ENCODE measurements at places on chromosomes 16 and 17.

DNA sequence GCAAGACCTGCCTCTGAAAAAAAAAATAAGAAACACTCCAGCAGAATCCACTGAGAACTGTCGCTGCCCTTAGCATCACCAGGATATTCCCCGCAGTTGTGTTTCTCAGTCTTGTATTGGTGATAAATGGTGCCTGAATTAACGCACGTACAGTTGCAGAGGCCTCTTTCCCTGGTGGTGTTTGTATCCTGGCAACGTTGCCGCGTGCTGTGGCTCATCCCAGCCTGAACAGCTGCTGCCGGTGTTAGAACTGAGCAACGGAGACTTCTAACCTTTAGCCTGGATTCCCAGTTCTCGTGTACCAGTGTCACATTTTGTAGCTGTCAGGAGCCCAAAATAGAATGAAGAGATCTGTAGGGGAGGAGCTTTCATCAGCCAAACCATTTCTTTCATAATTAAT is 4.8 kb downstream of the MLYCD start:
- DNase-seq: no peak

- no peak for DNase-seq
These were observed 34.6 kb upstream of the SMIM36 start for GRCh38 chr17:55545806-55546205.

DNA sequence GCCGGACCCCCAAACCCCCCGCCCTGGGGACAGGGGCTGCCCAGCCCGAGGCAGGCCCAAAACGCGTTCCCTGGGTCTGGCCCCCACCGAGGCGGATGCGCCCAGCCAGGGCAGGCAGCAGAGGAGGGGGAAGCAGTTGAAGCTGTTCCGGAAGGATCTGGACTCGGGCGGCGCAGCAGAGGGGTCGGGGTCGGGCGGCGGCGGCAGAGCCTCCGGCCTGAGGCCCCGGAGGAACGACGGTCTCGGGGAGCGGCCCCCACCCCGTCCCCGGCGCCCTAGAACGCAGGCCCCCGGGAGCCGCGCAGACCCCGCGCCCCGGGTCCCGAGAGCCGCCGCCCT is 22.9 kb upstream of the ZFPM1 start:
- no peak for DNase-seq

GRCh38 chr17:81056312-81056711 is 21.4 kb downstream of the BAIAP2 start:
- DNase-seq: no peak

DNA sequence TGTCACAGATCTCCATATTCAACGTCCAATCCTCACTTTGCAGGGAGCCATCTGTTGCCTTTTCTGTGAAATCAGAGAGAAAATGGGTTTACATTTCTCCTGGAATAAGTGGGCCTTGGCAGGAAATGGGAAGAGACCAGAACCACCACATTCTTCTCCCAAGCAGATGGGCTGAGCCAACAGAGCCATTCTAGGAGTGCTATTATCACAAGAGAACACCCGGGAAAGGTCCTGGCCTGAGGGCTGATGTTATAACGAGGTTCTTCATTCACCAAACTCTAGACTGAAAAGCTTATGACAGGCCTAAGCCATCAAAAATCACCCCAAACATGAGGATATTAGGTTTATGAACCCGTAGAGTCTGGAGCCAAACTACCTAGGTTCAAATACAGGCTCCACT is 64.7 kb downstream of the TOM1L2 start:
- no peak for DNase-seq

GRCh38 chr16:2971985-2972784 is 3.0 kb downstream of the PAQR4 start:
- peak; percentile 20 for DNase-seq

GRCh38 chr16:62717026-62717425 is 680.8 kb upstream of the CDH8 start:
- no peak for DNase-seq

GRCh38 chr17:75927286-75927922 is 13.4 kb downstream of the FBF1 start:
- DNase-seq: no peak

DNA sequence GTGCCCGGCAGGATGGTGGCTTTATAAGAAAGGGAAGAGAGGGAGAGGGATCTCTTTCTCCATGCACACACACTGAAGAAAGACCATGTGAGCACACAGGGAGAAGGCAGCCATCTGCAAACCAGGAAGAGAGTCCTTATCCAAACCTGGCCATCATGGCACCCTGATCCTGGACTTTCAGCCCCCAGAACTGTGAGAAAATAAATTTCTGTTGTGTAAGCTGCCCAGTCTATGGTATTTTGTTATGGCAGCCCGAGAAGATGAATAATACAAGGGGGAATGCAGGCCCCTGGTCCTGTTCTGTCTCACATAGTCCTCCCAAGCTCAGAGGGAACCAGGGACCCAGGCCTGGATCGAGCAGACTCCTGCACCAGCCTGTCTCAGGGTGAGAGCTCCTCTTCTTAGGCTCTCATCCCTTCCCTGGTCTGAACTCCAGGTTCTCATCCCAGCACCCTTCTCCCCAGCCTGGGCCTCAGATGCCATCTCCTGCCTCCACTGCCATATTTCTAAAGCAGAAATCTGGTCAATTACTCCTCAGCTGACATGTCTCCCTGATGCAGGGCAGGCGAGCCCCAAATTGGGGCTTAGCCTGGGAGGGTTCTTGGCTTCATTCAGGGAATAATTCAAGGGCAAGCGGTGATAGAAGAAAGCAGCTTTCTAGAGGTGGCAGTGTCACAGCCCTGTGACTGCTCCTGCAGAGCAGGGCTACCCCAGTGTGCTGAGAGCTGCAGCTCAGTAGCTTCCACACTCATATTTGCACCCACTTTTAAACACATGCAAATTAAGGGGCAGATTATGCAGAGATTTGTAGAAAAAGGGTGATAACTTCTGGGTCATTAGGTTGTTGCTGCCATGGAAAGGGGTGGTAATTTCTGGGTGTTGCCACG is 28.8 kb downstream of the IGFBP4 start:
- no peak for DNase-seq

- no peak for DNase-seq
These were observed 16.6 kb downstream of the COPS3 start for GRCh38 chr17:17264430-17264829.

DNA sequence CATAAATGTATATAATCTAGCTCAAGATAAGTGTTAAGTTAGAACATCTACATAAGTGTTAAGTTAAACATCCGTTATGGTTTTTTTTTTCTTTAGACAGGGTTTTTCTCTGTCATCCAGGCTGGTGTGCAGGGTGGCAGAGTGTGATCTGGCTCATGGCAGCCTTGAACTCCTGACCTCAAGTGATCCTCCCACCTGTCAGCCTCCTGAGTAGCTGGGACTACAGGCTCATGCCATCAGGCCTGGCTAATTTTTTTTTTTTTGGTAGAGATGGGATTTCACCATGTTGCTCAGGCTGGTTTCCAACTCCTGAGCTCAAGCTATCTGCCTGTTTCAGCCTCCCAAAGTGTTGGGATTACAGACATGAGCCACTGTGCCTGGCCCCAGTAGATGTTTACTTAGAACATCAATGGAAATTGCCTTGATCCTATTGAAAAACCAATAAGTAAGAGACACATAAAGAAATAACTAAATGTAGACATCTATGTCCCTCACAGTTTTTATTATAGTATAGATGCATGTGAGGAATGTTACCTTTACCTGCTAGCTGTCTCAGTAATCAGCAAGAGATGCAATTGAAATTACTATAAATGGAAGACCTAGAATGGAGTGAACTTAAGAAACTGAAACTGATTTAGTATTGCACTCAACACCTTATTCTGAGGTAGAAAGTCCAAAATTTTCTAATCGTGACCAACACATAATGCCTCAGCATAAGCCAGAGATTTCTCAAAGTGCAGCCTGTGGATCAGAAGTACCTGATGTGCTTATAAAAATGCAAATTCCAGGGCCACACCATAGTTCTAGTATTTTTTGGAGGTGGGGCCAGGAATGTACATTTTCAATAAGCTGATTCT is 5.5 kb upstream of the FAM20A start:
- no peak for DNase-seq

DNA sequence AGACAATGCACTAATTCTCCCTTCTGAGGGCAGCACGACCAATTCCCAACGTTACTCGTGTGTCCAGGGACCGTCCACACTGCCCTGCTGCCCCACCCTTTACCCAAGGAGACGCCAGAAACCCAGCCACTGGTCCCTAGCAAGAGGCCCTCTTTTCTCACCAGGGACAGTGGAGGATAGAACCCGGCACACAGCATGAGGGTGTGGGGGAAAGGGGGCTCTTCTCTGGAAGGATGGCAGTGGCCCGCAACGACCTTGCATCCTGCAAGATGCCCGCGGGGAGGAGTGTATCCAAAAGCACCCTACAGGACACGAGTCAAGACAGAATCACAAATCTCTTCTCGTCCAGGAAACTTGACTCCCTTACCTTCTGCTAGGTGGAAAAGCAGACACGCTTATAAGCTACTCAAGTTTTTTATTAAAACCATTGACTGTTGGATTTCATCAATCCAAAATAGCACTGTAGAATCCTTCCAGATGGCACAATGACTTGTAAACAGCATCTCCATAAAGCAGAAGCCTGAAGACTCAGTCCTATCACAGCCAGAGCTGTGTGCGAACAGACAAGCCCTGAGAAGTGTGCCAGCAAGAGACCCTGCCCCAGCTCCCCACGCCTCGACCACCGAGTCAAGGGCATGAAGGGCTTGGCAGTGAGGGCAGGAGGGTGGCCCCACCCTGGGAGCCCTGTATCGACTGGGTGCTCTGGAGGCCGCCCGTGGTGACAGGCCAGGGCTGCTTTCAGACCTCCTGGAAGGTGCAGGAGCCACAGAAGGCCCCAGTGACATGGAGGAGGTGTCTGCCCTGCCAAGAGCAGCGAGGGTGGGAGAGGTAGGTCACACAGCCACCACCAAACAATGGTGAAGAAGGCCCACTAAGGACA is 103.8 kb downstream of the ANKRD11 start:
- no peak for DNase-seq

DNA sequence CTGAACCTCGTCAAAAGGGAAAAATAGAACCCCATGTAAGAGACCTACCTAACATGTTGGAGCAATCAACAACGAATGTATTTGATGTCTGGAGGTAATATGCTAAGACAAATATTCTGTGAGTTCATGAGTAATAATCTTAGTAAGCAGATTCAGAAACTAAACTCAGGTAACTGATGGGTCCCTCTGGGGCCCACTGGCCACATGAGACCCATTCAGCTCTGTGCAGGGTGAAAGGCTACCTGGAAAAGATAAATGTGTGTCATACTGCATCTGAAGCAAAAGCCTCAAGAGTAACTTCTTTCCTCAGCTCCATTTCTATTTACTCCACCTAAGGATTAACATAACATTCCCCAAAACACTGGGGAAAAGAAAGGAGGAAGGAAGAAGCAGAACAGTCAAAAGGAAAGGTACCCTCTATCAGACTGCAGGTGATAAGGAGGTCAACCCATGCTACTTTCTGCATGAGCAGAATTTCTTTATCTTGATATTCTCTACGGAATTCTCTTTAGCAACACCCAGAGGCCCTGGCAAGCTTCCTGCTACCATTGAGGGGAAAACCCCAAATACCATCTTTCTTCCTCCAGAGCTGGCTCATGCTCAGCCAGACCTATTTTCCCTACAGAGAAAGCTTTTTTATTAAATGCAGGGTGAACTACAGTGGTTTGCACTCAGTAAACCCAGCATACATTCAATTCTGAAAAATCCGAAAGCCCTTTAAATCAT is 37.7 kb upstream of the ABCA6 start:
- DNase-seq: no peak

DNA sequence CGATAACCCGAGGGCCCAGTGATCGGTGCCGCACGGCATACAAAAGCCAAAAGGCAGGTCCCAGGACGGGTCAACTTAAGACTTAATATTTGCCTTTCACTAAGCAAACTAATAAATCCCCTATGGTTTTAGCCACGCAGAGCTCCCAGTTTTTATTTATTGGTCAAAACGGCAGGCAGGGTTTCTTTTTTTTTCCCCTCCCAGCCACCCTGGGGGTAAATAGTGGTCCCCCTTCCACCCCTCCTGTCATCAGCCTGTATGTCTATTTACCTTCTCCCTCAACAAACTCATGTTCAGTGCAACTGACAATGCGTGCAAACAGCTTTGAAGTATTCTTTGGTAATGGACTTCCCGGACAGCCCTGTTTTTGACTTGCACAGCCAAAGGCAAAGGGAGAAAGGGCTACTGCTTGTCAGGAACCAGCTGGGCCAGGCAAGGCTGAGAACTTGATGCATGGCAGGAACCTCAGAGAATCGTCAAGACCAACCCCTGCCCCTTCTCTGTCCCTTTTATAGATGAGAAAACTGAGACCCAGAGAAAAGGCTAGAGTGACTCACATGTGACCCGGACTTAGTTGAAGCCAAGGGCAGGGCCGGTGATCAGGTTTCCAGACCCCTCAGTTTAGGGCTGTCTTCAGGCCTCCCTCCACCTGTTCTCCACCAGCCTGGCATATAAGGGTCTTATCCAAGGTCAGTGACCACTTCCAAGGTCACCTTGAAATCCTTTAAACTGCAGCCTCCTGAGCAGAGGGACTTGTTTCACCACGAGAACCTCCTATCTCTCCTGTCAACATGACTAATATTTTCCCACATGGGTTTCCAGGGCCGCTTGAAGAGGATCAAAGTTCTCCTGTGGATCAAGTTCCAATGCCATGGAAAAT is 279.0 kb downstream of the SOX9 start:
- no peak for DNase-seq

DNA sequence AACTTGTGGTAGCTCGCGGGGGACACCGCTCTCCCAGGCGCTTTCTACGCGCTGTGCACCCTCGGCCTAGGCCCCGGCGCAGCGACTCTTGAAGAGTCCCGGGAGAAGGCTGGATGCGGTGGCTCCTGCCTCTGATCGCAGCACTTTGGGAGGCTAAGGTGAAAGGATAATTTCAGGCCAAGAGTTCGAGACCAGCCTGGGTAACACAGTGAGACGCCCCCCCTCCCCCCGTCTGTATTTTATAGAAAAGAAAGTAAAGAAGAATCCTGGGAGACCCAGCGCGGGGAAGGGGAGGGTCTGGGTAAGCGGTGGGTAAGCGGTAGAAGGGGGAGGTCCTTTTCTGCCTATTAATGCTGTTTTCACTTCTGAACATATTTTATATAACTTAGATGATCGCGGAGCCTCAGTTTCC is 486 bp upstream of the PLLP start:
- no peak for DNase-seq

- DNase-seq: no peak
These were observed 90.8 kb downstream of the ABCC12 start for GRCh38 chr16:48064971-48065370.

Measured in hippocampal formation (tissue), 2 donors.